ENCODE measurements at places on chromosomes 5 and 9.

- DNase-seq: no peak
Observed at GRCh38 chr5:61525512-61526206, 193.6 kb downstream of the ZSWIM6 start.

GRCh38 chr5:165185716-165186115, 1680.3 kb downstream of the MAT2B start:
- no peak for DNase-seq

DNA sequence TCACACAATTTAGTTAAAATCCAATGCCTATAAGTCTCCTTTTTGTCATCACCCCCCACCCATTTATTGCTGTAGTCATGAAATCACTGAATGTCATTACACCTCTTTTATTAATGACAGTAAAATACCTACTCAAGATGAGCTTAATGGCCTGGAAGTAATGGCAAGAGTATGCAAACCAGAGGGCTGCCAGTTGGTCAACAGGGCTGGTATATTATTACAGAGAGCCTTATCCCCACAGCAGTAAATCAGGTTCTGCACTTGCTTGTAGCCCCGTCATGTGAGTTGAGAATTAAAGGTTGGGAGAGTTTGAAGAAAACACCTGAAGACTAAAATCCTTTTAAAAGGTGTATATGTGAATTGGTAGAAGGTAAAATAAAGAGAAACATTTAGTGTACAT, 372.4 kb downstream of the MAT2B start:
- no peak for DNase-seq

- DNase-seq: no peak
Observed at GRCh38 chr9:97362777-97363545, 48.9 kb upstream of the TDRD7 start.

GRCh38 chr9:86545090-86545489, 190.9 kb upstream of the TUT7 start:
- DNase-seq: peak; percentile 12

GRCh38 chr5:77669677-77670076, 31.2 kb upstream of the OTP start:
- no peak for DNase-seq

DNA sequence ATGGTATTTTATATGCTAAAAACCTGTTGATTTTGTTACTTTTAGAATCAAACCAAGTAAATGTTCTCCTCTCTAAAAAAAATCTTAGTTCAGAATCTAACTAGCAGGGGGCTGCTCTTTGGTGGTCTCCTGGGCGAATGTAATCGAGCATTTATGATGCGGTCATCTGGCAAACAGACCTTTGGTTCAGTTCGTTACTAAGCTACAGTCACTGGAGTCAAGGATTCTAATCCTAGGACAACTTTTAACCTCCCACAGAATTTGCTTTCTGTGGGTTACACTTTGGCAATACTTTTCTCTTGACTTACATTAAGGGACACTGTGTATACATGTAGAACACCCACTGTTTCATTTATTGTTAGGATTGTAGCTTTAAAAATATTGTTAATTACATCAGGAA, 26.3 kb upstream of the FREM1 start:
- DNase-seq: no peak
